ENCODE measurements at places on chromosomes 11 and 22.

GRCh38 chr11:11440144-11440543, 87.1 kb upstream of the CSNK2A3 start:
- DNase-seq, result no peak

DNA sequence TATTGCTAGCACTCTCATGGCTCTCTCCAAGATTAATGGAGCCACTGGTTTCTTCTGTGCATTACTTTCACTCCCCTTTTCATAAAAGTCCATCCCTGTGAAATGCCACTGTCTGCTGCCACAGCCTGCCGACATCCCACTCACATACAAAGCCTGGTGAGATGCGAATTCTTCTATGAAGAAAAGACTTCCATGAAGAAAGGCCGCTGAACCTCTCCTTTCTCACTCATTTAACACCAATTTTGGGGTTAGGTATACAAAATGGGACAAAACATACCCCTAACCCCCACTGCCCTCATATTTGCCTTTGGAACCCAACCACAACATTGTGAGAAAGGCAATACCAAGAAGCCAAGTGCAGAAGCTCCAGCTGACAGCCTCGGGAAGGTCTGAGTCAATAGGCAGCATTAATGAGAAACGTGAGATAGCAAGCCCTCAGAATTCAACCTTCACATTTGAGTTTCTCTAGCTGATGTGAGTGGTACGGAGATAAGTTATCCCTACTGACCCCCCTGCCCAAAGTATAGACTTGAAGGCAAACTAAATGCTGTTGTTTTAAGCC, 156.4 kb downstream of the ATG16L2 start:
- DNase-seq, result no peak

GRCh38 chr11:123405123-123405592, 24.9 kb upstream of the GRAMD1B start:
- DNase-seq, result no peak

DNA sequence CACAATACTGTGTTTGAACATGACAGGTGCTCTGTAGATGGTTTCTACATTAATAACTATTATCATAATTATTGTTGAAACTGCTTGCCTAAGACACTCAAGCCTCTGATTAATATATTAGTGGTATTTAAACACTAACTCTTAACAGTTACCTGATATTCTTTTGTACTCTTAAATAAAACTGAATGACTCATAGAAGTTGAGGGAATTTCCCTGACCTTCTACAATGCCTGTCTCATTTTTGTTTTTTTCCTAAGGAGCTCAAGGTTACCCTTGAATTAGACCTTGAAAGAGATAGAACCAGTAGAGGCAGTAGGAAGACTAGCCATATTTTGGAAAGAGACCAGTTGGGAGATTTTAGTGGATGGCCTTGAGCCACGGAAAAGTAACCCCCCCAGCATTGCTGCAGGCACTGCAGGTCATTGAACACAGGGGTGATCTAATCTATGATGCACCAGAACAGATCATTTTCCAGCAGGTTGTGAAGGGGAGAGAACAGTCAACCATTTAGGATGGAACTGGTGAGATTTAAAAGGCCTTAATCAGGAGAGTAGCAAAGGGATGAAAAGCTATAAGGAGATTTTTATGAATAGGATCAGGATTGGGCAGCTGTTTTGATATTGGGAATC, 148.3 kb downstream of the PGR start:
- no peak for DNase-seq

DNA sequence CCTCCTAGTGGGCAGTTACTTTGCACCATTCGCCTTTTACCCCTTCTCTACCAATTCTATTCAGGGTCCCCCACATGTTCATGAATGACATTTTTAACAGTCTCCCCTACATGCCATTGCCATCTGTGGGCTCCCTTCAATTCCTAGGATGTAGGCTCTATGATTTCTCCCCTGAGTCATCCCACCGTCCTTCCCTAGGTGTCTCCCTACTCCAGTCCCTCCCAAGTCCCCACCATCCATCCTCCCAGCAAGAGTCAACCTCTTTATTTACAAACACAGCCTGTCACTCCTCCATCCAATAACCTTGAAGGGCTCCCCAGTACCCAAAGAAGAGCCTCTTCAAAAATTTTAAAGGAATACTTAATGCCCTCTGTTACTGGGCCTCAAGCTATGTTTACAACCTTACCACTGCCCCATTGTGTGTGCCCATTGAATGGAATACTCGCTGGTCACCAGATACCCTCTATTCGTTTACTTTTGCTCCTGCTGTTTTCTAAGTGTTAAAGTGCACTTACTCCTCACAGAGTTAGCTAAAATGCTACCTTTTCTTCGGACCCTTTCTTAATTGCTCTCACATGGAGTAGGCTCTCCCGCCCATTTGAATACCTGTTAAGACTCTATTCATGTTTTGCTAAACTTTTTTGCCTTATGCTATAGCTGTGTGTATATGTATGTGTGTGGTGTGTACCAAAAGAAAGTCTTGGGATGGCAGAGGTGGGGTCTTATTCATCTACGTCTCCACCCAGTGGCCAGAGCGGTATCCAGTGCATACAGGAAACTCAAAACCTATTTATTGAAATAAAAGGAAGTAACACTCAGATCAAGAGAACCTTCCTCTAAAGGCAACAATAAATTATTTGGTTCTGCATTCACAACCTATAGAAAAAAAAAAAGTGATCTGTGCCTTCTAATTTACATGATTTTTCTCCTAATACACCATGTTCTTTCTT, 235.8 kb upstream of the CCDC90B start:
- DNase-seq, result no peak

- no peak for DNase-seq
These were observed 79.9 kb upstream of the PRR5 start for GRCh38 chr22:44622147-44622427.

DNA sequence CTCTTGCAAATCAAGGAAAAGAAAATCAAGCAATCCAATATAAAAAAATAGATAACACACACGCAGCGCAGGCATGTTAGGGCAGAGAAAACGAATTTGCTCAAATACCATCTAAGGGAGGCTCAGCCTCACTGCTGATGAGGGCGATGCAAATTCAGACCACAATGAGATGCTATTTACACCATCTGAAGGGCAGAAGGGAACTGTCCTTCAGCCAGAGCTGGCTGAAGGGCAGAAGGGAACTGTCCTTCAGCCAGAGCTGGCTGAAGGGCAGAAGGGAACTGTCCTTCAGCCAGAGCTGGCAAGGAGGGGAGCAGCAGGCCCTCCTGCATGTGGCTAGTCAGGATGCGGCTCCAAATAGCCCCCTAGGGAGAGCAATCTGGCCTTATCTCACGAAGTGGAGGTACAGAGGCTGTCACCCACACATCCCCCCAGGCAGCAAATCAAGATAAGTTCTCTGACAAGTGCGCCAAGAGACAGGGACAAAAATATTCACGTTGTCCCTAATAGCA, 7.6 kb upstream of the SLC39A13 start:
- no peak for DNase-seq
